ENCODE measurements at places on chromosomes 7 and 10.

DNA sequence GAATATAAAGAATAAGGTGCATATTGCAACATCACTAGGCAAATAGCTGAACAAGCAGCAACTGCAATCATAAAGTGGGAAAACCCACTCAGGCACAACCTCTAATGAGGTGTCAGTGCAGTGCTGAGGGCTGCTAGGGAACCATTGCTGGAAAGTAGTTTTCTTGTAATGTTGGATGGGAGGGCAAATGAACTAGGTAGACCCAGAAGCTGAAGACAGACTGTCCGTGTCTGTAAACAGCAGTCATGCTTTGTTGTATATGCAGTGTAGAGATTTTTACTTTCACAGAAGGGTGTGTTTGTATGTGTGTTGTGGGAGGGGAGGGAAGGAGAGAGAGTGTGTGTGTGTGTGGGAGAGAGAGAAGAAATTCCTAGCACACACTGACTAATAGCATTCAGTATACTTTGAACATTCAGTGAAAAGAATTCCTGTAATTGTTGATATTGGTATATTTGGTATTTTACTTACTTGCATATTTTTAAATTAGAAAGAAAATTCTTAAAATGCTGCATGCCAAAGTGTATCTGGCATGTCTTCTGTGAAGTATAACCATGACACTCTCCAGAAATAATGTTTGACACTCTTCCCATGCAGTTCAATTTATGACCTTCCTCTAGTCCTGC is 28.8 kb downstream of the ITGB8 start:
- no peak for DNase-seq

- no peak for DNase-seq
These were observed 2.3 kb downstream of the ERLIN1 start for GRCh38 chr10:100183481-100183880.

DNA sequence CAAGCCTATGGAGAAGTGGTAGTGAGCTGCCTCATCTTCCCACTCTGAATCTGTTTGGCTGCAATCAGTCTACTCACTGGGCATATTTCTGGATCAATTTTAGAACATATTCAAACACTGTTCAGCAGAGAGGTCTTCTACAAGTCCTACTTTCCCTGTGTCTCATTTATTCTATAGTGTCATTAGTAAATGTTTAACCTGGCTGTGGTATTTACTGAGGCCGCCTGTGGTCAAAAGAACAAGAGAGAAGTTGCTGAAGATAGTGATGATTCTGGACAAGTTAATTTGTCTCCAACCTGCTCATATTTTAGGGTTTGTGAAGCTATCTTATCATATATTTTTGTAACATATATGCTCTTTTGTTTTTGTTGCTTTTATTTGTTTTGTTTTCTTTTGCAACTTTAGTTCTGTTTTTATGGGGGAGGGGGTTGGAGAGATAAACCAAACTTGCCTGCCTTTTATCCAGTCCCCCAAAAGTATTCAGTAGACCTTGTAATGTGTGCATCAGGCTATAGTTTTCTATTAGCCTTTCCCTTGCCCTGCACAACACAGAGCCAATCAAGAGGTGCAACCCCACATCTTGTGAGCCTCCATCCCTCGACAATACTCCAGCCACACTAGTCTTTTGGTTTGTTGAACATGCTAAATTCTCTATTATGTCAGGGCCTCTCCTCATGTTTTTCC is 362.8 kb upstream of the MBL2 start:
- DNase-seq: no peak

- no peak for DNase-seq
These were observed 2.0 kb upstream of the CTBP2 start for GRCh38 chr10:125162120-125162931.

Measured in NCI-H1092 treated with DMSO at 0.1 percent for 48 hours (cell line).